ENCODE measurements at places on chromosomes 12 and 14.

- DNase-seq = no peak
Observed at GRCh38 chr12:103623716-103624115, 36.6 kb downstream of the STAB2 start.

DNA sequence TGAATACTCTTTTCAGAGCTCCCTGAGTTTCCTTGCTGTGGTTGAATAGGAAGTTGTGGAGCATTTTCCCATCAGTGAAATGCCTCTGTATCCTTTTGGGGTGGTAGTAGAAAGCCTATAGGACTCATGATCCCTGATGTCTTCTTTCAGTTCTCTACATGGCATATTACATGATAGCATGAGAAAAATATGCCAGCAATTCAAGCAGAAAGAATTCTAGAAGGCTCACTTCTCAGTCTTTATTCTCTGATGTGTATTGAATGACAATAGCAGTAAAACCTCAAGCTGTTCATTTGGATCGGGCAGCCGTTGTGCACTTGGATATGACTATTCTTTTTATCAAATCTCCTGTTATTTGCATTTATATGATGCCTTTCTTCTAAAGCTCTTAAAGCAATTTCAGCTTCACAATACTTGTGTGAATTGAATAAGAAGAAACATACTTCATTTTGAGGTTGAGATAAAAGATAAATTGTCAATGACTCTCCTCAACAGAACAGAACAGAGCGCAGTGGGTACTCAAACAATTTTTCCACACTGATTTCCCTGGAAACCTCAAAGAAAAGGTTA is 251.5 kb upstream of the FBXO33 start:
- no peak for DNase-seq

DNA sequence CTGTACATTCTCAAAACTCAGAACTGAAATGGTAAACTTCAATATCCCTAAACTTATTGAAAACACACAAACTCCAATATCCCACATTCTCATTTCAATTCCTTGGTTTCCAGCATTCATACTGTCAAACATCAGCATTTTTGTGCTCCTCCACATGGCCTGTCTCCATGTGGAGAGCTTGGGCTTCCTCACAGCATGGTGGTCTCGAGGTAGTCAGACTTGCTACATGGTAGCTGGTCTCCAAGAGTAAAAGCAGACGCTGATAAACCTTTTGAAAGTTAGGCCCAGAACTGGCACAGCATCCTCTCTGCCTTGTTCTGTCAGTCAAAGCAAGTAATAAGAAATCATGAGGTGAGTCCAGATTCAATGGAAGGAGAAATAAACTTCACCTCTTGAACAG is 70.5 kb downstream of the VCPKMT start:
- no peak for DNase-seq

- no peak for DNase-seq
Observed at GRCh38 chr14:52954346-52955214, 3.7 kb upstream of the FERMT2 start.

GRCh38 chr14:94816113-94816512 is 46.2 kb upstream of the GSC start:
- no peak for DNase-seq

DNA sequence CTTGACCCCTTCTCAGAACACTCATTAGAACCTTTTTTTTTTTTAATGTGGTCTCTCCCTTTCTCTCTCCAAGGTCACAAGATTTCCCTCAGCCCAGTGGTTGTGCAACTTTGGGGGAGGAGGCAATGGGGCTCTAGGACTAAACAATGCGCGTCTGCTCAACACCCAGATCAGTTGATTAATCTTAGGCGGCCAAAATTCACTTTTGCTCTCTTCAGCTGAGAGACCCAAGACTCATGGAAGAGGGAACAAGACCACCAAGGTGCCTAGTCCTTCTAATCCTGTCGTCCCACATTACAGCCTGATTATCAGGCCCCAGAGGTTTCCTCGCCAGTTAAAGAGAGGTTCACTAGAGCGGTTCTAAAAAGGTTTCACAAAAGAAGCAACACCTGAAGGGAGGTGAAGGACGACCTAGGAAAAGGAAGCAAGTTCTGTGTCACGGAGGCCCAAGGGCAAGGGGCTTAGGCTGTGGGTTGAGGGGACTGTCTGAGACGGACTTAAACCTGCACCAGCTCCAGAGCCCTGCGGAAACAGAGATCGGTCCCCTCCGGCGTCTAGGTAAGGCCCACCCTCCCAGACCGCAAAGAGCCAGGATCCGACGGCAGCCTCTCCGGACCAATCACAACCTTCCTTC is 824 bp upstream of the TARBP2 start:
- DNase-seq = no peak
